GM23338 (cell line): ENCODE measurements at places on chromosomes 6 and 20. TPM values are rescaled to one million over a fixed set of nuclear protein-coding genes. Genes with fewer than 3 reads are reported as not detected.

OPN5 gene
- not detected in 2 replicates for total RNA-seq

TINAG gene
- not detected in 2 replicates for total RNA-seq

ZKSCAN4 gene
- total RNA-seq = 5.7 and 5.9 TPM in 2 replicates

WFDC6 gene
- not detected in 2 replicates for total RNA-seq

ENPP4 gene
- total RNA-seq = 4.4 and 5.6 TPM in 2 replicates

BTNL2 gene
- not detected in 2 replicates for total RNA-seq

- DNase-seq = no peak
These were observed 63.6 kb upstream of the STX16 start for GRCh38 chr20:58587467-58587866.

- DNase-seq = peak; percentile 45
These were observed 13.9 kb upstream of the IPCEF1 start for GRCh38 chr6:154370545-154370944.

DNA sequence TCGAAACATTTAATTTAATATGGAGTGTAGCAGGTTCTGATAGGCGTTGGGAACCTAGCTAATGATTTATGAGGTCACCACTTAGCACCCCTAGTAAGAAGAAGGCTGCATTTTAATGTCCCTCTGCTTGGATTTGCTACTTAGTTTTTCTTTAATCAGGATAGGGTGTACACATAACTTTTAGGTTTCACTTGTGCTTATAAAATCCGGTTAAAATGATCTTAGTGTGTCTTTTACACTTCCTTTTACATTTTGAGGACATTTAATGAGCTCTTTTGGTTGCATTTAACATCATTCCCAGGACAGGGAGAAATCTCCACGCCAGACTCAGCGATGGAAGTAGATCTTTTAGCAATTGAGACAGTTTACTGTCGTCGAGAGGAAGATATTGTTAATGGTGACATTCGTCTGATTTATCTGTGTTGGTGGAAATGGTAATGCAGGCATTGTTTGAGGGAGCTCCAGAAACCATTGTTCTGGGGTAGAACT lies 5.6 kb downstream of the TFAP2A start:
- no peak for DNase-seq

DNA sequence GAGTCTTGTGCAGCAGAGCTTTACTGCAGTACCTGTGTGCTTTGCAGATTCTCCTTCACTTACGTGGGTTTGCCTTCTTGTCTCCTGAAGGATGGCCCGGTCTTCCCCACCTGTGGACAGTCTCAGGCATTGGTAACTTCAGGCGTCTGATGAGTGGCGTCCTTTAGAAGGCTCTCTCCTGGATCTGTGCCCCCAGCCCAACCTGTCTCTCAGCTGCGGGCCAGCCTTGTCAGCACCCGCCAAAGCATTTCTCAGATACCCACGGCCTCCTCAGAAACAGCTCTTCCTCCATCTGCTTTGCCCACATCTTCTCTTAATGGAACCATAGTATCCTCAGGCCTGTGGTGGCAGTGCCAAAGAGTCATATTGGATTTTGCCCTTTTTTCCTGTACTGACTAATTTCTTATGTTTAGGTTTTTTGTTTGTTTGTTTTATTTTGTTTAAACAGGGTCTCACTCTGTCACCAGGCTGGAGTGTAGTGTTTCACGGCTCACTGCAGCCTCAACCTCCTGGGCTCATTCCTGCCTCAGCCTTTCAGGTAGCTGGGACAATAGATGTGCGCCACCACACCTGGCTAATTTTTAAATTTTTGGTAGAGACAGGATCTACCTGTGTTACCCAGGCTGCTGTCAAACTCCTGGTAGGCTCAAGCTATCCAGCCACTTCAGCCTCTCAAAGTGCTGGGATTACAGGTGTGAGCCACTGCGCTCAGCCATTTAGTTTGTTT lies 96.6 kb downstream of the ARID1B start:
- no peak for DNase-seq

DNA sequence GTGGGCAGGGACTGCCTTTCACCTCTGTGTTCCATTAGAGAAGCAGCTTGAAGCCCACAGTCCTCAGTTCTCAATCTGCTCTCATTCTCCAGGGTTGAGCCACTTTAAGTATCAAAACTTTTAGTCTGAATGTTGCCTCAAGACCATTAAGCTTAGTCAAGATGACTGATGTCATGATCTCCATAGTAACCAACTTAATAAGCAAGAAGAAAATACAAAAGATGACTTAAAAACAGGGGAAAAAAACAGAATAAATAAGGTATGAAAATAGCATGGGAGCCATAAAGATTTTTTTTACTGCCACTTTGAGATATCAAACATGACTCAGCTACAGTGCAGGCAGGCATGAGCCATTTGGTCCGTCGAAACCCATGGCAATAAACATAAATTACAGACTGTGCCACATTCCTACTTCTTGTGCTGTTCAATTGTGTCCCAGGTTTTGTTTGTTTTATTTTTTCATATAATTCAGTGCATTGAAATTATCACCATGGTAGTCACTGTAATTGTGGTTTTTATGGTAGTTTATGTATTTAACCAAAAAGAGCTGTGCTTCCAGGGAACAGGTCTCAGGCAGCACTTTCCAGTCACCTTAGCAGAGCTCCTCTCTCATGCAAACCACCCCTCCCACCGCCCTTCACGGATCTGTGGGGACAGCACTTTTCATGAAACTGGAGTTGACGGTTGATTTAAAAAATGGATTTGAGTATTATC lies 156.5 kb upstream of the INSM1 start:
- no peak for DNase-seq

GRCh38 chr6:134739299-134740026 lies 210.4 kb downstream of the ALDH8A1 start:
- no peak for DNase-seq

GRCh38 chr6:14871221-14871620 lies 374.6 kb upstream of the JARID2 start:
- DNase-seq = no peak

GRCh38 chr6:47700596-47700995 lies 2.2 kb downstream of the ADGRF4 start:
- DNase-seq = no peak

DNA sequence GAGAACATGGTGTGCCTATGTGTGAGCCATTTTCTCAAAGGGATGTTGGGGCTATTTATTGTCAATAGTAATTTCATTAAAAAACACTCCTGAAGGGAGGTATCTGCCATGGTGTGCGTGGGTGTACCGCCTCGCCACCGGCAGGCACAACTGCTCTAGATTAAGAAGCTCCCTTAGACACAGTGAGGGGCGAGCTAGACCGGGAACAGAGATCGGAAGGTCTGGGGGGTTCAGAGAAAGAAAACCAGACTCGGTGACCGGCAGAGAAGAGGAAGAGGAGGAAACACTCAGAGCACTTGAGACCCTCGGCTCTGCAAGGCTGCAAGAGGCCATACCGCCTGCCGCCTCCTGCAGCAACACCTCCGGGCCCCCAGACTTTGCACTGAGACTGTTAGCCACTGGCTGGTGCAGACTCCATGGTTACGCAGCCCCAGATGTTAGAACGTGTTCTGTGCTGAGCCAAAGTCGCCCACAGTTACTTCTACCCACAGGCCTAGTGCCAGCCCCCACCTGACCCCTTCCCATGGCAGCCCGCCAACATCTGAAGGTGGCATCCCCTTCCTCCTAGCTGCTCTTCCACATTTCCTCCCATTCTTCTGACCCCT lies 18.1 kb downstream of the PXDC1 start:
- DNase-seq = no peak

DNA sequence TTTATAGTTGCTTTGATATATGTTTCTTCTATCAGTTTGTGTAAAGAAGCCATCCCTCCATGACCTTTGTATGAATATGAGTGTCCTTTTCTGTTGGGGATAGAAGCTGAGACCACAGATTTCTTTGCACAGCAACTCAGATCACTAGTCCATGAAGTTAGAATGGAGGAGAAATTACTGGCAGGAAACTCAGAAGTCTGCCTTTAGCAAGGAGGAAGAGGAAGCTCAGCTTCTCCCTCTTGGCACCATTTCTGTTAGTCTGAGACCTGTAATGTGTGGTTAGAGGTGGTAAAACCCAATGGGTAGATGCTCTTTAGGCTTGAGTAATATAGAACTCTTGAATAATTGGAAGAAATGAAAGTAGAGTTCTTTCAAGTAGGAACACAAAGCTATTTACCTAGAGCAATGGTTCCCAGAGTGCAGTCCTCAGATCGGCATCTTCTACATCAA lies 995.3 kb upstream of the FLRT3 start:
- no peak for DNase-seq

DNA sequence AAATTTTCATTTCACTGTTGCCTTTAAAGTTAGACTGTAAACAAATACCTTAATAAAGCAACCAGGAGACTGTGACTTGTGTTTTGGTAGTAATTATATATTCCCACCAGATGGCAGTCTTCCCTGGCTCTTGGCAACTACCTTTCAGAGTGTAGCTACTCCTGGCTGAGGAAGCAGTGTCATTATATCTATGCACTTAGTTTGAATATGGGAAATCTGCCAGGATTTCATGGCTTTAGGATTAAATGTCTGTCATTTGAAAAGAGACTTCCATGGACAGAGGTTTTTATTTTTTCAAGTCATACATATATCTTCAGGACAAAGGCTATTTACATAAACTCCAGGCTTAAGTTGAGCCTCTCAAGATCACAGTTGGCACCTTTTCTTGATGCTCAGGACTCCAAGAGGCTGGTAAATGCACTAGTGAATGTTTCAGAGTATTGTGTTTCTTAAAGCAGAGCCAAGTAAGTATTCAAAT lies 160.1 kb downstream of the C6orf58 start:
- peak; percentile 84 for DNase-seq

DNA sequence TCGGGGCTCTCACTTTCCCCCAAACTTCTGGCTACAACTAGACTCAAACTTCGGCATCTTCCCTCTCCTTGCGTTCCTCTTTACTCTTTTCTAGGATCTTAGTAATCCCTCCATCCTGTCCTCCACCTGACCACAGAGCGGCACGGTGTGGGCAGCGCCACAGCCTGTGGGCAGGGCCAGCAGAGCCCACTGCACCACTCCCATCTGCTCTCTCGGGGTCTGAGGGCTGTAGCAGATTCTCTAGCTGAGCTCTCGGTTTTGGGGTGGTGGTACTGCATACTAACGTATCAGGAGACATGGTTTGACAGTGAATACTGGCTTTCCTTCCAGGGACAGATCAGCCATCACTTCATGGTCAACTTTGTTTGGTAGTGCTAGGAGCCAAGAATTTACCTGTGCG lies 57.4 kb downstream of the EZR start:
- no peak for DNase-seq

GRCh38 chr20:37902504-37903313 lies at the start of gene VSTM2L:
VSTM2L (plus strand) TSS chr20:37903127; CDS start chr20:37903351, 224 bp downstream.
- DNase-seq = peak; percentile 77

GRCh38 chr6:143840595-143841265 lies 2.4 kb upstream of the LTV1 start:
- DNase-seq = no peak

DNA sequence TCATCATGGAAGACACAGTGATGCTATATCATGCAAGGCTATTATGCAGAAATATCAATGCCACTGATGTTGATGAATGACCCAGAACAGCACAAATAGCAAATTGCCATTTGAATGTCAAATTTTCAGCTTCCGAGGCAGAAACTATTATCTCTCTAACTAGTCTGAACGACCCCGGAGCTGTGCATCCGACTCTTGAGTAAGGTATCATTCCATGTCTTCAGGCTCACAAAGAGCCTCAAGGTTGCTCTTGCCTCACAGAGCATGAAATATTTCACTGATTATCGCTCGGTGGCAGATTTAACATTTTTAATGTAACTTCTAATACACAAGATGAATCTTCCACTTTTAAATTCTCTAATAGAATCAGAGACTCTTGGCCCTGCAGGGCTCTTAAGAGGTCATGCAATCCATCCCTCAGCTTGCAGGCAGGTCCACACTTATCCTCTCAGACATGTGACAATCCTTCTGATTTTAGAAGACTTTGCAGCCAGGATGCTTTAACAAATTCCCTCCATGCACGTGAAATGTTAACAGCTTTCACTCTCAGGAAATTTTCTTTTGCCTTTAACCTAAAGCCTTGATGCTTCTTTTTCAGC lies 221.0 kb downstream of the FRK start:
- no peak for DNase-seq

DNA sequence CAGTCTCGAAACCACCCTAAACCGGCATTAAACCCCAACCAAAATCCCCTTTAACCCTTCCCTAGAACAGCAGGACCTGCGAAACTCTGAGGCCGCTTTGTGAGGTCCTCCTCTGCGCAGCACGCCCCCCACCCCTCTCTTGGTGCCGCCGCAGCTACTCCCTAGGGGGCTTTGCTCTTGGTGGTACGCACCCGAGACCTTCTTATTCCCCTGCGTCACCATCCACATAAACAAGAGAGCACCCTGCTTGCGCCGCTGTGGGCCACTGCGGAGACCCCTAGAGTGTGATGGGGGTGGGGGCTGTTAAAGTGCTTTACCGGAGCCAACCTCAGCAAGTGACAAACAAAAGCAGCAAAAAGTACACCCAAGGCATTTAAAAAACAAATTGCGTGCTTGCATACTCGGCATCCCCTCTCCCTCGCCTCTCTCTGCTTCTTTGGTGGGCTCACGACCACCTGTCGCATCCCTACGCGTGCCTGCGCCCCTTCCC lies 502 bp upstream of the GNAS start:
- no peak for DNase-seq

- DNase-seq = no peak
These were observed 642 bp downstream of the EEF1A2 start for GRCh38 chr20:63497946-63498935.

GRCh38 chr6:31098449-31098938 lies 13.9 kb downstream of the C6orf15 start:
- no peak for DNase-seq

- DNase-seq = no peak
These were observed 16.1 kb downstream of the TTPAL start for GRCh38 chr20:44491635-44492395.

DNA sequence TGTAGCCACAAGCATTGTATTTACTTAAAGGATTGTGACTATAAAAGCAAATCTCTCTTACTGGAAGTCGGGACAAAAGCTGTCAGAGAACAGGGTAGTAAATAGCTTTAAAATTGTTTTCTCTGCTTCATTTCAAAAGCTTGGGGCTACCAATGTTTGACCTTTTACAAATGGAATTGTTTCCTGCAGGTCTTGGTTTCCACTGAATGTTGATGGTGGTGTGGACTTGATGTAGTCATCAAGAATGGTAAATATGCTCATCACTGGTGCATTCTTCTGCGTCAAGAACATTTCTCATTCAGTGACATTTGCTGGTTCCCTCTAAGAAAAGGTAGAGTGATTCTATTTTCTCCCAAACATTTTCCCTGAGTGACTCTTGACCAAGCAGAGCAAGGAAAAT lies 435.4 kb upstream of the KHDRBS2 start:
- no peak for DNase-seq

- DNase-seq = no peak
These were observed 10.1 kb downstream of the MTCH1 start for GRCh38 chr6:36976007-36976264.

GRCh38 chr6:128271527-128271926 lies 248.9 kb downstream of the PTPRK start:
- no peak for DNase-seq

- DNase-seq = no peak
These were observed 161.1 kb downstream of the DLL1 start for GRCh38 chr6:170129691-170130171.

DNA sequence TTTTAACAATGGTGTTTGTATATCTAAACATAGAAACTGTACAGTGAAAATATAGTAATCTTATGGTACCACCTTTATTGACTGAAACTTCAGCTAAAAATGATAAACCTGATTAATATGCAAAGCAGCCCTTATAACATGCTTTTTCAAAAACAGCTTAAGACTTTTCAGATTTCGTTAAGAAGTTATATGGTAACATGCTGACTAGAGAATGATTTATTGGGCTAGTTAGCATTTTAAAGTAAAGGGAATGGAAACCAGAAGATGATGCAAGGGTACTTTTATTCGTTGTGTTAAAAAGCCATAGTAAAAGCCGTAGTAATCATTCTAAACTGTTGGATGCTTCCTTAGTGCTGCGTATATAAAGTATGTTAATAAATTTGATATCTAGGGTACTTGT lies 50.5 kb downstream of the CBFA2T2 start:
- DNase-seq = no peak
